ENCODE measurements at places on chromosomes 4 and X.

- DNase-seq = no peak
Observed at GRCh38 chrX:25034889-25035288, 19.1 kb upstream of the ARX start.

DNA sequence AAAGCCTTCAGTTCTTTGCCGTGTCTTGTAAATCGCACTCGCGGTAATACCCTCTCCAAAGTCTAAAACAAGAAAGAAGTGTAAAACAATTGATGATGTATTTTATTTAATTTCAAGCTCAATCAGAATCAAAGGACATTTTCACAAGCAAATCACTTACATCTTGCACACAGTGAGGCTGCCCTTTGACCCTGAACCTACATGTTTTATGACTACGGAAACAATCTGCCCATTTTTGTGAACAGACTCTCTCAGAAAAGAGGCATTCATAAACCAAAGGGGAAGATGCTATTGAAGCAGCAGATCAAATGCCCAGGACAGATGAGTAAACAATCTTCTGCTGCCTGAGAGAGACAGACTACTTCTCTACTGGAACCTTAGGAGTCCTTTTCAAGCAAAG lies 76.0 kb upstream of the DDX60 start:
- no peak for DNase-seq

DNA sequence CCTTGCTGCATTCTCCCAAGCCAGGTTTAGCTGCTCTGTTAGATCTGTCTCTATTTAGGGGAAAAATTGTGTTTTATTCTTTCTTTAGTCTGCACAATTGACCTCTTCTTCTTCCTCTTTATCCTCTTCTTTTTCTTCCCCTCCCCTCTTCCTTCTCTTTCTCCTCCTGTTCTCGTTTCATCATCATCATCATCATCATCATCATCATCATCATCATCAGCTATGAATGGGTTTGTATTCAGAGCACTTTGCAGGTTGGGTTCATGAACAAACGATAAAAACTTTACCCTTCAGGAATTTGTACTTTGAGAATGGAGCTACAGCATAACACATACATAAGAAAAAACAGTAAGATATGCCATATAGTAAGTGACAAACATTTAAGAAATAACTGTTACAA lies 9.1 kb downstream of the GPM6A start:
- no peak for DNase-seq

- DNase-seq = no peak
Observed at GRCh38 chr4:93018243-93018642, 714.5 kb downstream of the GRID2 start.

DNA sequence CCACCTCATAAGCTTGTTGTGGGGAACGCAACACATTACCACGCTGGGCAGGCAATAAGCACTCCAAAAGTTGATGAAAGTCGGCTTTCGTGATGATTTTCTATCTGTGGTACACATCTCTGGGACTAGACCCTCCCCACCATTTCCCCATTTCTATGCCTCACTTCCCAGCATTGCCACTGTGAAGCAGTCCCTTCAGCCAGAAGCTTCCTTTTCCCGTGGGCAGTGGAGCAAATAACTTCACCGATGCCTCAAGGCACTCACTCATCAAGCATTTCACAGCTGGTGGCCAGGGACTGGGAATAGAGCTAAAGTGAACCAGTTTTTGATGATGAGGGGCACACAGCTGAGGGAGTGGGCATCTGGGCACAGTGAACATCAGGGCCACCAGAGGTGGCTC lies 18.9 kb downstream of the C4orf50 start:
- no peak for DNase-seq

GRCh38 chrX:802846-803245 lies 172.3 kb downstream of the SHOX start:
- DNase-seq = no peak

DNA sequence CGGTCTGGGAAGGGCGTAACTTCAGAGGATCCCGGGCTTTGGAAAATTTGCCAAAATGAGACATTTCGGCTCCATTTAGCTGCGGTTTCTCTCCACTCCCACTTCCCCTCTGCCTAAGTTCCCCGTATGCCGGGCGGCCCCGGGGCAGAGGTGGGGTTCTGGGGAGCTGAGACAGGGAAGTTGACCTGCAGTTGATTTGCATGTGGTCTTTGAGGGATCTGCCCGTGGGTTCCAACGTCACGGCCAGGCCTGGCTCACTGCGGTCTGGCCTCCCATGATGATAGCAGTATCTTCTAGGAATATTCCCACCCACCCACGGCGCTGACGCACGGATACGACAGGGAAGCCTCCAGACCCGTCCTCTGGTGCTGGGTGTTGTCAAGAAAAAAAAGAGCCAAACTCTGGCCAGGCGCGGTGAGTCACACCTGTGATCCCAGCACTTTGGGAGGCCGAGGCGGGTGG lies 27.3 kb upstream of the CRLF2 start:
- DNase-seq = no peak

DNA sequence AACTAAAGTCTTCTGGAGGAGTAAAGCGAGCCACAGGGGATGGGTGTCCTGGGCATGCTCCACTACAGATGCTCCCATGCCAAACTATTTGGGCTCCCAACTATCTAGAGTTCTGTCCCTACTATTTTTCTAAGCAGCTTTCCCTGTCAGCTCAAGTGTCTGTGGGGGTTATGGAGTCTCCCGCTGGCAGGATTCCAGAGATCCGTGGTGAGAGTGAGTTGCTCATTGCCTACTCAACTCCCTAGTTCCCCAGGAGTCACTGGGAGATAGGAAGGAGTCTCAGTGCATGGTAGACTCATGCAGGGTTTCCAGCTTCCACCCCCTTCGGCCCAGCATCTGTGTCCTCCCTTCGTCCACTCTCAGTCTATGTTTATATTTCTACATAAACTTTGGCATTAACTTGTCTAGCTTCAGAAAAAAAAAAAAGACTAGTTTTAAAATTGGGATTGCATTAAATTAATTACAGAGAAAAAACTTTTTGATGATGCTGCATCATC lies 55.1 kb upstream of the INPP4B start:
- peak; percentile 48 for DNase-seq

DNA sequence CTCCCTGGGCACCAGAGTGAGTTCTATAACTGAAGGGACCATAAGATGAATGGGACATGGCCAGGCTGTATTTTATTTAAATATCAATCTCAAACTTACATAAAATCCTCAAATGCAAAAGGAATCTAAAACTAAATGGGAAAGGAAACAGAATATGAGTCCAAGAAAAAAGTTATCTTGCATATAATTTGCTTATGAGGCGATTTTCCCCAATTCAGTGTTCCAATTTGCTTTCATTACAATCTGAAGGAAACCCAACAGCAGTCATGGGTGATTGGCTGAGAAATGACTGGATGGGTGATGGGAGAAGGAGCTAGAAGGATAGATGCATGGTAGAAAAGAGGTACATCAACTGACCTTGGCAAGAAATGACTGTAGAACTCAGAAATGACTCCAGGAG lies 511.3 kb upstream of the TENM3 start:
- no peak for DNase-seq

GRCh38 chr4:74755486-74755885 lies 38.8 kb downstream of the BTC start:
- peak; percentile 23 for DNase-seq

DNA sequence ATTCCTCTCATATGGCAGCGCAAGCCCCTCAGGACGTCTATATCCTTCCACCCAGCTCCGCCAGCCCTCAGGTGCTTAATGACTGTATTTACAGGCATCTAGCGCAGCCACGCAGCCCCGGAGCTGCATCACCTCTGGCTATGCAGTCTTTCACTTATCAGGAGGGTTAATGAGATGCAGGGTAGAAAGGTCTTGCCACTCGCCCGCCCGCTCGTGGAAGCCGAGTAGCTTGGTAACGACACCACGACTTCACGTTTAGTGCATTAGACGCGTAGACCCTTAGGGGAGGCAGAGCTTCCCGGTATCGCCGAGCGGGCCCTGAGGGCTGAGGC lies 1.5 kb upstream of the SLC16A2 start:
- peak; percentile 15 for DNase-seq

GRCh38 chrX:20530406-20530921 lies 263.8 kb upstream of the RPS6KA3 start:
- DNase-seq = peak; percentile 52

- peak; percentile 69 for DNase-seq
Observed at GRCh38 chr4:159487284-159487747, 384.4 kb downstream of the RAPGEF2 start.

DNA sequence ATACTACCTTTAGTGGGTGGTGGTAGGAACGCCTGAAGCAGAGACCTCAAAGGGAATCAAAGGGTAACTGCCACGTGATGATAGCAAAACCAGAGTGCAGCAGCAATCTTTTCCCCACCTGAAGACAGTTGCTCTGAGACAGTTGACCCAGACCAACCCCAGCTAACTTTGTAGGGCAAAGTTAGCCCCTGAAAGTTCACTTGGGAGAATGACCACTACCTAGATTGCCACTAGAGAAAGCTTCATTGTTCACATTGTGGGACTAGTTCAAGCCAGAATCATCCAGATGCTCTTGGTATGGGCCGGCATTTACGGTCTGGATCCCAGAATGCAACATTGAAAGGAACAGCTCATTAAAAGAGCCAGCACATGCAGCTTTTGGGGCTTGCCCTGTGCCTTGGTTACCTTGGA lies 4.1 kb downstream of the SEPTIN6 start:
- DNase-seq = no peak

GRCh38 chr4:762211-763190 lies 56.9 kb downstream of the PCGF3 start:
- no peak for DNase-seq

DNA sequence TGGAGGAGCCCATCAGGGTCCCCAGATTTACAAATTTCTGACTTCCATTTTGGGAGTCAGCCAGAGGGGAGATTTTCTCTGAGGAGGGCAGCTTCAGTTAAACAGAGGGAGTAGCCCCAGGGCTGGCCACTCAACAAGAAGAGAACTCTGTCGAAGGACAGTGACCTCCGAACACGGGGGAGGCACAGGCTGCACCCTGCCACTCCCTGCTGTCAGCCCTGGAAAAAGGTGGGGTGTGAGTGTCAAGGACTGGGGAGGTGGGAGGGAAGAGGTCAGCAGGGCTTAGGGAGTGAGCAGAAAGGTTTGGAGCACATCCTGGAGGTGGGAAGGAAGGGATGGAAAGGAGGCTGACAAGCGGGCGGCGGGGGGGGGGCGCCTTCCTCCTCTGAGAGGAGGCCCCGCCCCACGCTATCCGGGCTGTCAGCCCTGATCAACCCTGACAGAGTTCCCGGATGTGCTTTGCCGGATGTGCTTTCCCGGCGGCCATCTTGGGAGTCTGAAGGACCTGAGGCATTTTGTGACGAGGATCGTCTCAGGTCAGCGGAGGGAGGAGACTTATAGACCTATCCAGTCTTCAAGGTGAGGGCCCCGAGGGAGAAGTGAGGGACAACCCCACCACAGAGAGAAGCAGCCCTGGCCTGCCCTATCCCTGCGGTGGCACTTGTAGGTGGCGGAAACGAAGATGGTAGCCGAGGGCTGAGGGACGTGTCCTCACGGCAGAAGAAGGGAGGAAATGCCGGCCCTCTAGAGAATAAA lies at the start of gene MAGEC1:
Gene MAGEC1, plus strand, starts transcription at position 495 of the 756 bp plus-strand sequence. CDS start 1,179 bp downstream, outside the sequence.
- no peak for DNase-seq

DNA sequence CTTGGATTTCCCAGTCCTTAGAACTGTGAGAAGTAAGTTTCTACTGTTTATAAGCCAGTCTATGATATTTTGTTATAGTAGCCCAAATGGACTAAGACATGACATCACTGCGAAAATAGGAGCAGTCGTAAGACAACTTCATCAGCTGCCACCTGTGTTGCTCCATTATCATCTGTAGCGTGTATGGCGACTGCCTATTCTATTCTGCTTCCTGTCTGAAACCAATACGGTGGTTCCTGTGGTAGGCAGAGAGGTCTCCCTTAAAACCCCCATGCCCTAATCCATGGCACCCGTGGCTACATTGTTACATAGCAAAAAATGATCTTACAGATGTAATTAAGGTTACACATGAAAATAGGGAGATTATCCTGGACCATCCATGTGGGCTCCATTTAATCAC lies 105.4 kb upstream of the FAT1 start:
- no peak for DNase-seq

- no peak for DNase-seq
Observed at GRCh38 chrX:130851569-130851968, 51.4 kb downstream of the ENOX2 start.

- no peak for DNase-seq
Observed at GRCh38 chr4:39899291-39899690, 78.4 kb downstream of the PDS5A start.

DNA sequence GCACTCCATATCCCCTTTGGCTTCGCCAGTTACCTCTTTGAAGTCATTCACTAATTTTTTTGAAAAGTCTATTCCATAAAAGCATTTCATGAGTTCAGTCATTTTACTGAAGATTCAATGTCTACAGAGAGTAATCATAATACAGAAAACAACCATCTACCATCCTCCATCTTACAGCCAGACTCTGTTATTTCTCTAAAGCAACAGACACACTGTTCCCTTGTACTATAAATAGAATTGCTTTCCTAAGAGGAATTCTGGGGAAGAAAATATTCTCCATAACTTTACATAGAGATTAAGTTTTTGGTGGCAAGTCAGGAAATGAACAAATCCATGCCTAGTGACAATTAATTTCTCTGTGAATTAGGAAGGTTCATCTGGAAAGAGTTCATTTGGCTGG lies 37.0 kb downstream of the XK start:
- no peak for DNase-seq

GRCh38 chr4:145808021-145808650 lies 128.2 kb downstream of the C4orf51 start:
- peak; percentile 67 for DNase-seq

DNA sequence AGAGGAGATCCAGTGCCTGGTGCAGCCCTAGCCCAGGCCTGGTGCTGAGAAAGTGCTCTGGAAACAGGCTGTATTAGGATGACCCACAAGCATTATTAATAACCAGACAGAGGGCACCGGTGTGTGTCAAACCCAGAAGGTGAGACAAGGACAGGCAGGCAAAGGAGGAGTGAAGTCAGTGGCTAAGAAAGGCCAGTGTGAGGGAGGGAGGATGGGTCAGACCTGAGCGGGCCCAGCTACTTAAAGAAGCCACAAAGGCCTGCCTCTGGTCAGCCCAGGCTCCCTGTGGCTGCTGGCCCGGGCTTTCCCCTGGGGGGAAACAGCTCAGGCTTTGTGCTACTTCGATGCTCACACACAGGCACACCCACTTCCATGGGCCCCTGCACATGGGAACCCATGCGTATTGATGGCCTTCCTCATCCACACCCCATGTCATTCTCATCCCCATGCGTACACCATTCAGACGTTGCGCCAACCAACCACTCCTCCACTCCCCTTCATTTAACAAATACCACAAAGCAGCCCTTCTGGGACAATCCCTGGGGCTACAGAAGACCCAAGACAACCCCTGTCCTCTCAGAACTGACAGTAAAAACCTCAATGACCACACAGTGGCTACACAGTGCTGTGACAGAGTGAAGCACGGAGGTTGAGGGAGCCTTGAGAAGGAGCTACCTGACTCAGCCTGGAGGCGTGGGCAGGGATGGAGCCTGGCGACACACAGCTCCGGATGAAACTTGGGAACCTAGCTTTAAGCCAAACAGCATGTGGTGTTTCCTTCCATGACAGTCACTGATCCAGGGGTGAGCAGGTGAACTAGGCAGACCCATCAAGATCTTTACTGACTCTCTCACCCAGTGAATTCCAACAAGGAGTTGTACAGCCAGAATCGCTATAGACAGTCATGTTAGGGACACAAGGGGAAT lies 24.9 kb upstream of the MTM1 start:
- DNase-seq = no peak

- no peak for DNase-seq
Observed at GRCh38 chr4:107404591-107405300, 315.3 kb downstream of the PAPSS1 start.
